HS-5 (cell line): ENCODE measurements at places on chromosomes 2 and 18.

- no peak for DNase-seq
Observed at GRCh38 chr2:164569378-164569777, 51.9 kb downstream of the GRB14 start.

DNA sequence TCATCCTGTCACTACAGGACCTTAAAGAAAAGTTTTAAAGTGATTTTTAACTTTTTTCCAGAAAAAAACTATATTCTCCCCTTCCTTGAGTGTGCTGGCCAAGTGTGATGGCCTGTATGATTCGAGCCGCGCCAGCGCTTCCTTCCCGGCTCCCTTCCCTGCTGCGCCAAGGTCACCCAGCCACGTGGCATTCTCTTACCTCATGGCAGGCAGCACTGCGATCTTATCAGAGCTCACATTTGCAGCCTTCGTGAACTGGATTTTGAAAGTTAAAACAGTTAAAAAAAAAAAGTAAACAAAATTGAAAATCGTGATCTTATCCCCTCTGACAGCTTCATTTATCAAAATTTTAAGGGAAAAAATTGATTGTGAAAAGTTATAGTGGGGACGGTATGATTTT, 279.8 kb downstream of the PTGR3 start:
- no peak for DNase-seq

- DNase-seq, result no peak
Observed at GRCh38 chr2:153213022-153213421, 265.5 kb downstream of the RPRM start.

DNA sequence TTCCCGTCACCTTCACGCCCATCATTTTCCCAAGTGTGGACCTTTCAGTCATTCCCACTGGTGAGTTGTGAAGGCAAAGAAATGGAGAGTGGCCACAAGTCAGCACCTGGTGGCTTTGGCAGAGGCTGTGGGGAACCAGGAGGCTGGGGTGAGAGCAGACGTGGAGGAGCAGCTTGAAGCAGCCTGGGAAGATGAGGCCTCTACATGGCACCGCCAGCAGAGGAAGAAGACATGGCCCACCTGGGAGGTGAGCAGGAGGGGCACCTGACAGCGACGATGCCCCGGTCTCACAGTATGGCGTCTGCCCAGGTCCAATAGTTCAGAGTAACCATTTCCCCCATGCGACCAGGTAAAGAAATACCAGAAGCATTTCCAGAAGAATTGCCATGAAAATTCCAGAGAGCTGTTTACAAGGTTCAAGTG, 69.0 kb downstream of the TPO start:
- no peak for DNase-seq

GRCh38 chr2:213002383-213002782, 149.0 kb downstream of the IKZF2 start:
- no peak for DNase-seq

DNA sequence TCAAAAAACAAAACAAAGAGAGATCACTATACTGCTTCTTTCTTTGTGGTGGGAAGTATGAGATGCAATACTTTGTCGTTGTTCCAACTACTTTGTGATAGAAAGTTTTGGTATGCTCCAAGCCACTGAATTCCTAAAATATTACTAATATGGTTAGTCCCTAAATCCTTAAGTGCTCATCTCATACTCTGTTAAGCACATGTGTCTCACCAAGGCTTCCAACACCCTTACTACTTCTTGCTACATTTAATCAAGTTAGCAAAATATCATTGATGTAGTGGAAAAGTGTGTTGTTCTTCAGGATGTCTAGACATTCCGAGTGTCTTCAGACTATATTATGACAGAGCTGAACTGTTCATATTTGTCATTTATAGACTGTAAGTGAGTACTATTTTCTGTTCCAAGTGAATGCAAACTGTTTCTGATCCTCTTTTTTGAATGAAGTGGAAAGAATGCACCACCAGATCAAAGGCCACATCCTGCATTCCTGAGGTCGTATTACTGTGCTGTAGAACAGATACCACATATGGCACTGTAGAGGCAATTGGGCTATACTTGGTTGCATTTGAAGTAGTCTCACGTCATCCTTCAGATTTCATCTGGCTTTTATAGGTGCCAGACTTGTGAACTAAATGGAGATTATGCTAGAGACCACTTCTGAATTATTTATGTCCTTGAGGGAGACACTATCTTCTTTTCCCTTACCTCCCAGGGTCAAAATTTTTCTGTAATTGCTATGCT, 298.4 kb upstream of the ZNF521 start:
- DNase-seq, result peak; percentile 97

DNA sequence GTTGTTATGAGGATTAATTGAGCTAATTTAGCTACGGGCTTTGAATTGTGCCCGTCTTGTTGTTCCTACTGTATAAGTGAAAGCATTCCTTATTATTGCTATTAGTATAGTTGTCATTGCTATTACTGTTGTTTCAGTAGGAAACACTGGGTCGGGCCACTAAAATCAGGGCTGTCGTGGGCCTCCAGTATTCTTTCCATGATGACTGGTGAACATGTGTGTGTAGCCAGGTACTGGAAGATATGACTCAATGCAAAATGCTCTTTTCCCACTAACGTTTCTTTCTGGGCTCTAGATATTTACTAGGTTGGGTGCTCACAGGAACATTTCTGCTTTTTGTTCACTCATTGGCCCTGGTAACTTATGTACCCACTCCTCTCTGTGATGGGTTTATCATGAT, 4.9 kb downstream of the TTL start:
- no peak for DNase-seq

DNA sequence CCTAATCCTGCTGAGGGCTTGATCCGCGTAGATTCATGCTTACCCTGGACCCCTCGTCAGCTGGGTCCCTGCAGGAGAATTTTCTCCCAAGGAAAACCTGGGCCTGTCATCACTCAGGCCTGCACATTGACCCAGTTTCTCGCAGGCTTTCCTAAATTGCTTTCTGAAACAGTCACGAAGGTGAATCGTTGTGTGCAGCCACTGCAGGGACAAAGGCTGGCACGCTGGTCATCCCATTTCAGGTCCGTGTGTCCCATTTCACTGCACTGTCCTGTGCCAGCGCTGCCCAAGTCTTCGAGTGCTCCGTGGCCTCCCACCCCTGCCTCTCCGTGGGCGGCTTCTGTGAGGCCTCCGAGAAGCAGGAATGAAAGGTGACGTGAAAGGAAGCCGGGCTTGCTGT, 62.8 kb upstream of the YWHAQ start:
- no peak for DNase-seq

GRCh38 chr2:201643216-201643890, at the start of gene TMEM237:
TSS of gene TMEM237 (minus strand) at chr2:201643503. CDS start at chr2:201643400, 103 bp downstream.
- DNase-seq, result no peak

- no peak for DNase-seq
Observed at GRCh38 chr18:23141104-23141999, 6.1 kb downstream of the CABLES1 start.

GRCh38 chr18:11339188-11339775, 189.9 kb upstream of the PIEZO2 start:
- no peak for DNase-seq

DNA sequence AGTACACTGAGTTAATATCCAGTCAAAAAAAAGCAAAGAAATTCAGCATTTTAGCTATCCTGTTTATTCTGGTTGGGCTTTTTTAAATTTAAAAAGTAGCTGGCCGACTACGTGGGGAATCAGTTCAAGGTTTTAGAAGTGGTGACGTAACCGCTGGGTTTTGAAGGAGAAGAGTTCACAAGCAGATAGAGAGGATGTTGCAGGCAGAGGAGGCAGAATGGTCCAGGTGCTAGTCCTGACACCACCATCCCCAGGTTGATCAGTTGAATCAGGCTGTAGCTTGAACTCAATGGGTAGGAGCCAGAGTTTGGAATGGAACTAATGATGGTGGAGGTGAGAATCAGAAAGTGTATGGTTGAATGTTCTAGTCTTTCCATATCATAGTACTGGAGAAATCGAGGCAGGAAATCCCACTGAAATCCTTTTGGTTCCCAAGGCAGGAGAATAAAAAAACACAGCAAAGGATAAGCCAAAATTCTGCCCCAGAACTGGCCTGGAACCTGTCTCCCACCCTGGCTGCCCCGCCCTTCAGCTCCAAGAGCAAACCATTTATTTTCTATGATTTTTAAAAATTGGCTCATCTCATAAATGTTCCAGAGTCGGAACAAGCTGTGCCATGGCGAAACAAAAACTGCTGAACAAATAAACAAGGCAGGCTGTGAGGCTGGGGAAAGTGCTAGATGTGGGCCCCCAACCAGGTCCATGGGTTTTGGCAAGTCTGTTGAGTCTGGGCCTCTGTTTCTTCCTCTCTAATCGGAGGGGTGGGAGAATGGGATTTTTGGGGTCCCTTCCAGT, 44.0 kb downstream of the SLC4A1AP start:
- DNase-seq, result no peak

- no peak for DNase-seq
Observed at GRCh38 chr2:48146552-48146951, 240.3 kb upstream of the FBXO11 start.

DNA sequence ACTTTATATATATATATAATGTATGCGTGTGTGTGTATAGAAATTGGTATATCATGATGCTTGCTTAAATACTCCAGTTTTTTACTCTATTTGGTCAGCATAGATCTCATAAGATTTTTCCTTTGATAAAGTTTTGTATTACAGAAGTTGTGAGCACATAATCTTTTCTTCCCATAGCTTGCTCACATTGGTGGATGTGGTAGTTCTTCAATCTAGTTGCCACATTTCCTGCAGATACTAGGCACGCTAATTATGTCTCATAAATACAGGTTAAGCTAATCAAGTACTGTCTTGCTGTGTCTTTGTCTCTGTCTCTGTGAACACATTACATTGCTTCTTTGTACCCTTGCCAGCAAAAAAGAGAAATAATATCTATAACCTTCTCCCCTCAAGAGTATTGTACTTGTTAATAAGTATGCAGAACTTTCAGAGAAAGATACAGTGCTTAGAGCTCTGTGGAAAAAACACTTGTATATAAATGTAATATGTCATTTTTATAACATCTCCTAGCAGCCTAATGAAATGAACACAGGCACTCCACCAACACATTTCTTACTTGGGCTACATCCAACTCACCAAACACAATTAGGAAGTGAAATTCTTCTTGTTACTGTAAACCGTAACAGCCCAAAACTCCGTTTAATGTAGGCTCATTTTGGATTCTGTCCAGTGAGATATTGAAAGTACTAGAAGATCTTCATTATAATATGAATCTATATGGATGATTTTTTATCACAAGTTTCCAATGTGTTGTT, 306.7 kb upstream of the SLC8A1 start:
- DNase-seq, result no peak

DNA sequence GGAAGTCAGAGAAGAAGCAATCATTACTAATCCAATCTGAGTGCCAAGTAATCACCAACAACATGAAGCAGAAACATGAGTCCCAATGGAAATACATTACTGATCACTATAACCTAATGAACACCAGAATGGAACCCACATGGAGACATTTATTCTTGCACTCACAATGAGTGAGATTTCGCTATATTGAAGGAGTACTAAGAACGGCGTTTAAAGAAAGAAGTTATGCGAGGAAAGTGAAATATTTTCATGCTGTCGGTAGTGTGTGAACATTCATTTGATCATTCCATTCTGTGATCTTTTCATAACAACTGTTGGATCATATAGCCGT, 181.1 kb downstream of the IRS1 start:
- no peak for DNase-seq

GRCh38 chr2:176709149-176709951, 440.1 kb downstream of the MTX2 start:
- no peak for DNase-seq

- DNase-seq, result no peak
Observed at GRCh38 chr2:142629193-142629592, 248.3 kb upstream of the KYNU start.

GRCh38 chr2:171480908-171481307, 41.4 kb upstream of the CYBRD1 start:
- no peak for DNase-seq

DNA sequence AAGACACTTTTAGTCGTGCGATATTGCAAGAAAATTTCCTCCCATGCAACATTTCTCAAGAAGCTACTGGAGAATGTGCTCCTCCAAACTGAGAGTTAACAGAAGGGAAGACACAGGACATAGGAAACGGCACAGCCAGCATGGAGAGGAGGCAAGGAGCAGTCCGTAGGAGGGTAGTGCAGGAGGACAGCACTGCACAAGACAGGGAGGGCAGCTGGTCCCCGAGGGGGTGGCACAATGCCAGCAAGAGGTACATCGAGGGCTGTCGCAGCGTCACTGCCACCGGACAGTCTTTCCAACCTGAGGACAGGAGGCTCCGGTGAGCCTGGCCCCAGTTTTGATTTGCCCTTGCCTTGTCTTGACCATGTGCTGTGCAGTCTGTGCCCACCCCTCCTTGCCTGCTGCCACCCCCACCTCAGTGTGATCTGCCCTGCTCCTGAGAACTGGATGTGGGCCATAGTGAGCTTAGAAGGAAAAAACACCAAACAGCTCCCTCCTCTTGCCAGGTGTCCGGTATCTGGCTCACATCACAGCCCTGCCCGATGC, 81.6 kb upstream of the LAPTM4A start:
- DNase-seq, result no peak

- DNase-seq, result no peak
Observed at GRCh38 chr2:9873337-9873736, 30.1 kb downstream of the TAF1B start.

DNA sequence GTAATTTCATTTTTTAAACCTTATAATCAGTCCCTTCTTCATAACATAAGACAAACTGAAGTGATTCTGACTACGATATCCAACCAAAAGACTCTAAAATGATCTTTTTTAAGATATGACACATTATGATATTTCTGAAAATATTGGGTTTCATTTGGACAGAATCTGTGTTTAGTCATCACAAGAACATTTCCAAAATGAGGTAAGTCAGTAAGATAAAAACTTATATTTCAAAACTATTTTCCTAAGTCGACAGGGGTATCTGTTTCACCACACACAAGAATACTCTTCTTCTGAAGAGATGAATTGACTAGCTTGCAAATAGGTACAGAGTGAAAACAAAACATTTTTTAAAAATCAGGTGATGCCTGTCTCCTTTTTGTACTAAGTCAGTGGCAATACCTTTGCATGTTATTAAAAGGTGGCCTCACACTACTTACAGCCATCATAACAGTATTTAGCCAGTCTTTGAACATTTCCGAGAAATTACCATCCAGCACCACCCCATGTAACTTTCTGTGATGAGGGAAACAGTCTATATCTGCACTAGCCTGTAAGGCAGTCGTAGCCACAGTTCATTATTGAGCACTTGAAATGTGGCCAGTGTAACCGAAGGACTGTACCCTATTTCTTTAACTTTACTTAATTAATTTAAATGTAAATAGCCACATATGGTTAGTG, 13.5 kb downstream of the STK39 start:
- no peak for DNase-seq

- DNase-seq, result no peak
Observed at GRCh38 chr2:138564586-138565229, 63.1 kb downstream of the SPOPL start.
